ENCODE measurements at places on chromosomes 4 and X. TPM values are rescaled to one million over a fixed set of nuclear protein-coding genes. Genes with fewer than 3 reads are reported as not detected.

GRCh38 chr4:98778206-98778605, 119.8 kb upstream of the TSPAN5 start:
- H3K27me3 ChIP-seq = no peaks in the 10 kb centered on the region
- peaks cover 3% of the 10 kb centered on the region for H3K4me1 ChIP-seq
- H3K4me3 ChIP-seq = no peak overlapping the region
- DNase-seq = no peak
- no peaks in the 10 kb centered on the region for H3K36me3 ChIP-seq
- no peak overlapping the region for H3K27ac ChIP-seq

- H3K4me3 ChIP-seq = no peak overlapping the region
- no peaks in the 10 kb centered on the region for H3K4me1 ChIP-seq
- no peaks in the 10 kb centered on the region for H3K27me3 ChIP-seq
- H3K36me3 ChIP-seq = no peaks in the 10 kb centered on the region
- no peak for DNase-seq
Observed at GRCh38 chr4:167745024-167745687, 347.2 kb upstream of the ANXA10 start.

GRCh38 chr4:26273616-26273980, 47.2 kb upstream of the RBPJ start:
- H3K36me3 ChIP-seq = no peaks in the 10 kb centered on the region
- H3K27me3 ChIP-seq = no peaks in the 10 kb centered on the region
- no peak for DNase-seq
- no peak overlapping the region for H3K4me3 ChIP-seq
- peak overlapping the region; percentile 6 for H3K27ac ChIP-seq

DNA sequence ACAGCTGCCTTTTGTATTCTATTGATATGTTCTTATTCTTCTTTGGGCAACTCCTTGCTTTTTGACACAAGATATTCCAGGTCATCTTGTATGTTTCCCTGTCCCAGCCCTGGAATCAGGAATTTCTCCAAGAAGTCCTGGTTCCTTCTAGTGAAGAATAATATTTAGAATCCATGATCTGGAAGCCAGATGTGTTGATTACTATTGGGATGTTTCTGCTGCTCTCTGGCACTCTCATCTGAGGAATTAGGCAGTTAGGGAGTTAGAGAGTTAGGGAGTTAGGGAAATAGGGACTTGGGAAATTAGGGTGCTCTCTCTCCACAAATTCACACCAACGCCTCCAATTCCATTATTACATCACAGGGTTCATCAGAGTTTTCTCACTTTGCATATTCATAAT, 191.2 kb downstream of the ZNF330 start:
- no peaks in the 10 kb centered on the region for H3K36me3 ChIP-seq
- no peaks in the 10 kb centered on the region for H3K4me1 ChIP-seq
- H3K27ac ChIP-seq = no peak overlapping the region
- no peak for DNase-seq
- H3K4me3 ChIP-seq = no peak overlapping the region

GRCh38 chr4:177441061-177441802, 1.0 kb downstream of the AGA start:
- no peak for DNase-seq
- peaks cover 1% of the 10 kb centered on the region for H3K36me3 ChIP-seq
- no peaks in the 10 kb centered on the region for H3K27me3 ChIP-seq
- peaks cover 14% of the 10 kb centered on the region for H3K4me1 ChIP-seq
- H3K27ac ChIP-seq = peak overlapping the region; percentile 88

GRCh38 chr4:94934201-94934600, 176.4 kb downstream of the BMPR1B start:
- no peak overlapping the region for H3K4me3 ChIP-seq
- H3K4me1 ChIP-seq = no peaks in the 10 kb centered on the region
- no peak overlapping the region for H3K27ac ChIP-seq
- no peaks in the 10 kb centered on the region for H3K27me3 ChIP-seq
- no peak for DNase-seq

GRCh38 chrX:133249266-133250058, 31.3 kb upstream of the TFDP3 start:
- no peak overlapping the region for H3K4me3 ChIP-seq
- no peaks in the 10 kb centered on the region for H3K27me3 ChIP-seq
- no peak for DNase-seq
- H3K36me3 ChIP-seq = no peaks in the 10 kb centered on the region

The TBC1D9 gene
- 7.7 TPM for total RNA-seq

GRCh38 chr4:62543002-62543401, 1342.9 kb downstream of the ADGRL3 start:
- H3K4me3 ChIP-seq = no peak overlapping the region
- H3K4me1 ChIP-seq = no peaks in the 10 kb centered on the region
- H3K27me3 ChIP-seq = no peaks in the 10 kb centered on the region
- no peak overlapping the region for H3K27ac ChIP-seq

The PHOX2B gene
- total RNA-seq = not detected

- no peaks in the 10 kb centered on the region for H3K4me1 ChIP-seq
- no peak for DNase-seq
- no peaks in the 10 kb centered on the region for H3K36me3 ChIP-seq
- no peak overlapping the region for H3K4me3 ChIP-seq
- no peaks in the 10 kb centered on the region for H3K27me3 ChIP-seq
Observed at GRCh38 chr4:85557016-85557901, 82.3 kb downstream of the ARHGAP24 start.

The ITGB1BP2 gene
- 1.1 TPM for total RNA-seq

- H3K27me3 ChIP-seq = peaks cover 4% of the 10 kb centered on the region
- DNase-seq = no peak
- no peaks in the 10 kb centered on the region for H3K36me3 ChIP-seq
- H3K4me3 ChIP-seq = no peak overlapping the region
Observed at GRCh38 chr4:11765849-11766453, 337.3 kb upstream of the HS3ST1 start.

DNA sequence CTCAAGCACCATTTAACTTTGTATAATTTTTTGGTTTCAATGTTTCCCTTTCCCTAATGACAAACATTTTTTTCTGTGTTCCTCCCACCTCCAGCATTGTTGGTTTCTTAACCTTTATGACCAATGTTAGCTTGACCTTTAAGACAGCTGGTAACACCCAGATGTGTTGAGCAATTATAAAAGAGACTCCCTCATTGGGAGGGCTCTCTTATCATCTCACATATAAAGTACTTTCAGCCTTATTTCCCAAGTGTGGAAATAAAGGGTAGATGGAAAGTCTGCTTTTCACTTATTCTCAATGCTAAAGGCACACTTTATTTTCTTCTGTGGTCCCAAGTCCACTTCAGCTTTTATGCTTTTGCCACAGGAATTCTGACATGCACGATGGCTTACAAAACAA, 1420.4 kb downstream of the RAPGEF2 start:
- H3K27ac ChIP-seq = no peak overlapping the region
- no peaks in the 10 kb centered on the region for H3K27me3 ChIP-seq
- no peak overlapping the region for H3K4me3 ChIP-seq
- no peak for DNase-seq

DNA sequence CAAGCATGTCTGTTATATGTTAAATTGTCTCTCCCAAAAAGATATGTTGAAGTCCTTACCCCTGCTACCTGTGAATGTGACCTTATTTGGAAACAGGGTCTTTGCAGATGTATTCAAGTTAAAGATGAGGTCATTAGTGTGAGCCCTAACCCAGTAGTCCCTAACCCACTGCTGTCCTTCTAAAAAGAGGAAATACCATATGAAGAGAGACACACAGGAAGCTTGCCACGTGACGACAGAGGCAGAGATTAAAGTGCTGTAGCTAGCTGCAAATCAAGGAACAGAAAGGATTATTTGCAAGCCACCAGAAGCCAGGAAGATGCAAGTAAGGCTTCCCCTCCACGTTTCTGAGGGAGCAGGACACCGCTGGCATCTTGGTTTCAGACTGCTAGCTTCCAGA, 150.1 kb downstream of the HNRNPD start:
- DNase-seq = no peak
- no peak overlapping the region for H3K27ac ChIP-seq
- H3K4me1 ChIP-seq = no peaks in the 10 kb centered on the region
- no peak overlapping the region for H3K4me3 ChIP-seq

DNA sequence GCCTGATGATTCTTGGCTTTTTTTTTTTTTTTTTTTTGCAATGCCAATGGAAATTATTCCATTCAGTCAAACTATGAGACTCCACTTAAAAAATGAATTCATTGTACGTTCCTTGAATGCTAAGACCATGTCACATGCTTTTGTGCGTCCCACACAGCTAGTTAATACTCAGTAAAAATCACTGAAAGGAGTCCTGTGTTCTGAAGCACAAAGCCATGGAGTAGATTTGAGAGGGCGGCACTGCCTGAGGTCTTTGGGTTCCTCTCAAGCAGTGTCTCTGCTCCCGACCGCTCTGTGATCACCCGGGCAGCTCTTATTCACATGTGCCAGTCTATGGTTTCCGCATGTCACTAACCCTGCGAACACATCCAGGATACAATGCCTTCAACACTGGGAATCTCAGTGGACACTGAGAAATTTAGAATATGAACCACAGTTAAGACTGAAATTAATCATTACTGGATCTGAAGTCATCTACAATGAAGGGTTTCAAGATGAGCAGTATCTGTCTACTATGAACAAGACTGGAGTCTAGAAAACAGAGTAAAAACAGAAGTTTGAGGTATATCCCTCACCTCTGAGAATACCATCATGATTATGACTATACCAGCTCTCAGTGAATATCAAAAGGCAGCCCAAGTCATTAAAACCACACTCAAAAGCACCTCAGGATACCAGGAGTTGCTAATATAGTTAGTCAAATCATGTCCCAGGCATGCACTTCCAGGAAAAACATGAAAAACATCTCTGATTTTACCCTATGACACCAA, 193.0 kb downstream of the MGST2 start:
- no peaks in the 10 kb centered on the region for H3K36me3 ChIP-seq
- H3K4me1 ChIP-seq = no peaks in the 10 kb centered on the region
- DNase-seq = no peak
- H3K4me3 ChIP-seq = no peak overlapping the region

GRCh38 chr4:15336410-15337167, 91.2 kb upstream of the C1QTNF7 start:
- H3K4me1 ChIP-seq = no peaks in the 10 kb centered on the region
- DNase-seq = no peak
- no peak overlapping the region for H3K27ac ChIP-seq
- H3K27me3 ChIP-seq = no peaks in the 10 kb centered on the region
- no peaks in the 10 kb centered on the region for H3K36me3 ChIP-seq
- no peak overlapping the region for H3K4me3 ChIP-seq

- H3K27ac ChIP-seq = no peak overlapping the region
- DNase-seq = no peak
- H3K36me3 ChIP-seq = no peaks in the 10 kb centered on the region
- no peaks in the 10 kb centered on the region for H3K4me1 ChIP-seq
- no peak overlapping the region for H3K4me3 ChIP-seq
Observed at GRCh38 chr4:185464887-185465286, 6.6 kb downstream of the CCDC110 start.

DNA sequence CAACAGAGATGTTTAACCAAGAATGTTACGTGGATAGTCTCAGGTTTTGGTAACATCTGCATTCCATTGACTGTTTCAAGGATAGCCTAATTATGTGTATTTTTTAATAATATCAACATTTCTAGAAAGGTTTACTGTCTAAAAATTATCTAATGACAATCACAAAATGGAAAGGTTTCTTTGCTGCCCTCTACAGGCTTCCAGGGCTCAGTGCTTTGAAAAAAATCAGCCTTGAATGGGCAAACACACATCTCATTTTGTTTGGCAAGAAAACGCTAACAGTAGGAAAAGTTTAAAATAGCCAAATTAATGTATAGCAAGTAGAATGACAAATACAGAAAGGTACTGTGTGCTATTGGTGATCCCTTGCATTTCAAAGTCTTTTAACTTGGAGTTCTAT, 223.4 kb upstream of the PRPS2 start:
- H3K27ac ChIP-seq = no peak overlapping the region
- no peak for DNase-seq
- no peaks in the 10 kb centered on the region for H3K4me1 ChIP-seq
- no peaks in the 10 kb centered on the region for H3K36me3 ChIP-seq

DNA sequence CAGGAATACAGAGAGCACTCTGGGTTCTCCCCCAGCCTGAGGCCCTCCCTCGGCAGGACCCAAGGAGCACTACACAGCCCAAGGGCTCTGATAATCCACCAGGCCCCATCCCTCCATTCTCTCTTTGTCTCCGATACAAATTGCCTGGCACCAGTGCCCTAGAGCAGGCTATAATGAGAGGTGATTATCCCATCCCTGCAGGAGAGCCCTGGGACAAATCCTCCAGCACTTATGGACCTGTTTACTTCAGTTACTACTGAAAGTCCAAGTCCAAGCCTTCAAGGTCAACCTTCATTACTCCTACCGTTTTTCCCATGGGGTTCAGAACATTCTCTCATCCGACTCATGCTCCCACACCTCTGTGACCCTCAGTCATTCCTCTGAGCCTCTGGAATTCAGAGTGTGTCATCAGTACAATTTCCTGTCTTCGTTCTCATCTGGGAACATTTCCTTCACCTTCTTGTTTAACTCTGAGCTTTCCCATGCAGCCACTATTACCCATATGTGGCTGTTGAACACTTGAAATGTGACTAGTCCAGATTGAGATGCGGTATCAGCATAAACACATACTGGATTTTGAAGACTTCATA, 299.0 kb downstream of the RAPGEF2 start:
- no peaks in the 10 kb centered on the region for H3K27me3 ChIP-seq
- DNase-seq = no peak
- H3K36me3 ChIP-seq = no peaks in the 10 kb centered on the region
- no peak overlapping the region for H3K4me3 ChIP-seq
- no peaks in the 10 kb centered on the region for H3K4me1 ChIP-seq

GRCh38 chr4:7658341-7659204, 223.8 kb upstream of the PSAPL1 start:
- H3K4me3 ChIP-seq = no peak overlapping the region
- DNase-seq = no peak
- H3K36me3 ChIP-seq = no peaks in the 10 kb centered on the region
- no peaks in the 10 kb centered on the region for H3K27me3 ChIP-seq
- H3K27ac ChIP-seq = no peak overlapping the region

DNA sequence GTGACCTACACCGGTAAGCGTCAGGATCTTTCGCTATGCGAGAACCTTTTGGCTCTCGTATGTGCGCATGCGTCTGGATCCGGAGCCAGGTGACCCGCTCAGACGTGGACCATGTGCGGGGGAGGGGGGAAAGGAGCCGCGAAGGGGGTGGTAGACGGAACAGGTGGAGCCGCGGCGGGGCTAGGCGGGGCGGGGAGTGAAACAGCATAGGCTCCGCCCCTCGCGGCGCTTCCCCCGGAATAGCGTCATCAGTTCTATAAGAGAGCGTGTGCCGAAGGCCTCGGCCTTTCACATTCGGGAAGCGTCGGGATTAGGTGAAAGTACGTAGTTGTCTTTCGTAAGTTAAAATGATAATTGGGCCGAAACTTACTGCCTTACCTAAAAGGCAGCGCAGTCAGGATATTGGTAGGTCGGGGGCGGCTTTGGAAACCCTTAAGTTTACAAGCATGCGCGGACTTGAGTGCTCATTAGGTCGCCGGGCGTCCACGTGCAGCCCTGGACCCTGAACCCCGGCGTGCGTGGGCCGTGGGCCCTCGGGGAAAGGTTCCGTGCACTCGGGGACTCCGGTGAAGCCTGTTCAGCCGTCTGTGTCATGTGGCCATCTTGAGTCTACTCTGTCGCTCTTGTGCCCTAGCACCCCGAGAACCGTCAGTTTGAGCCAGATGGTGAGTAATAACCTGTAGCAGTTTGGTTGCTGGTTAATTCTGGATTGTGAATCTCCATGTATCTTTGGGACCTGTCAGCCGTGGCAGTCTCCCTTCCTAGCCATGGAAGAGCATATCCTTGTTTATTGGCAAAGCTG, 74.1 kb downstream of the PRSS12 start:
- no peaks in the 10 kb centered on the region for H3K27me3 ChIP-seq
- H3K4me1 ChIP-seq = peaks cover 59% of the 10 kb centered on the region
- peak overlapping the region; percentile 96 for H3K27ac ChIP-seq

All from liver (tissue), 10 donors.